Right forelimb (tissue), 1 donor: ENCODE measurements at places on chromosomes 7 and 10.

DNA sequence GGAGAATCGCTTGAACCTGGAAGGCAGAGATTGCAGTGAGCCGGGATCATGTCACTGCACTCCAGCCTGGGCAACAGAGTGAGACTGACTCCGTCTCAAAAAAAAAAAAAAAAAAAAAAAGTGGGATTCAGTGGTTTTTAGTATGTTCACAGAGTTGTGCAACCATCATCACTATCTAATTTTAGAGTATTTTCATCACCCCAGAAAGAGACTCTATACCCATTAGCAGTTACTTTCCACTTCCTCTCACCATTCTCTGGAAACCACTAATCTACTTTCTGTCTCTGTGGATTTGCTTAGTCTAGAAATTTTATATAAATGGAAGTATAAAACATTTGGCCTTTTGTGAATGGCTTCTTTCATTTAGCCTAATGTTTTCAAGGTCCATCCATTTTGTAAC is 113.4 kb downstream of the ST7 start:
- no peak for DNase-seq

DNA sequence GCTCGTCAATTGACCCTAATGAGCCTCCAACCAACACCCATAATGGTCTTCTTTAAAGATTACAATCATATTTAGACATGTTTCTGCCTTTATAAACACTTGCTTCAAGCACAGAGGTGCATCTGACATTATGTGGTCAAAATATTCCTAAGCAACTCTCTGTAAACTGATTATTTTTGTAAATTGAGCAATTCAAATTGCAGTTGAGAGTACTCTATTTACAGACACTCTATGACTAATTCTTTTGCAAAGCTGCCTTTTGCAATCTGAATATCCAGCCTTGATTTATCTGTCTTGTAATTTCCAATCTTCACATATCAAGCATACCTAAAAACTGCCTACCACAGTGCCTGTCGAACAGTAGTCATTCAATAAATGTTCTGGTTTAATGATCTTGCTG is 112.0 kb downstream of the PDE1C start:
- no peak for DNase-seq

DNA sequence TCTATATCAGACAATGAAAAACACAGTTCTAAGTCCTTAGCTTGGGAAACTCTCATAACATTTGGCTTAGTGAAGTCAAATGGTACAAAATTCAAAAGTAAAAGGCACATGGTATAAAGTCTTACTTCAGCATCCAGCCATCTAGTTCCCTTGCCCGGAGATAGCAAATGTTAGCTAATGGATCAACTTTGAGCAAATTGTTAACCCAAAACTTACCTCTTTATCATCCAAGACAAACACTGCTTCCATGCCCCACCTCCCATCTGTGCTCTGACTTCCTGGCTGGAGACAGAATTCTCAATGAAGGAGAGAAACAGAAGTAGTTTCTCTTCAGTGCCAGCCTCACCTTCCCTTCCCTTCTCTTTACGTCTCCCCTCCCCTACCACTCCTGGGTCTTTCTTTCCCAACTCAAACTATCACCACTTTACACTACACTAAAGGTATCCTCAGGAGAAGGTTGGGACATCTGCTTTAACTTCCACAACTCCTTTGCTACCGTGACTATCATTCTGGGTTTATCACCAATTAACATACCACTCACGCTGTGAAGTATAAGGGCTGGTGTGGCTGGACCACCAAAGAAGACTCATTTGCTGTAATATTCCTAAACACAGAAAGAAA is 21.2 kb upstream of the ZNRF2 start:
- DNase-seq: no peak

DNA sequence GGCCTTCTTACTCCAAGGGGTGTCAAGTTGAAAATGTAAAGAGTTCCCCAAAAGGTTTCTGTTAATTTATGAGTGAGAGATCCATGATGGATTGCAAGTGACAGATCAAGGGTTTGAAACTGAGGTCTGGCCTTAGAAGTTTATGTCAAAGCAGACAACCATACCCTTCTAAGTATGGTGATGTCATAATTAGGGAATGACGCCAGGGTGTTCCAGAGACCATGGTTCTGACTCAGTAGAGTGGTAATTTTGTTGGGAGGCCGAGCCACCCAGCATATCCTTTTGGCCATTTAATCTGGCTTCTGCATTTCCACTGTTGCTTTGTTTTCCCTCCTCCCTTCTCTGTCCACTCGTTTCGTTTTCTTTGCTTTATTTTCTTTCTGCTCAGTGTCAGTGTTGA is 2.7 kb downstream of the TRUB1 start:
- DNase-seq: no peak

DNA sequence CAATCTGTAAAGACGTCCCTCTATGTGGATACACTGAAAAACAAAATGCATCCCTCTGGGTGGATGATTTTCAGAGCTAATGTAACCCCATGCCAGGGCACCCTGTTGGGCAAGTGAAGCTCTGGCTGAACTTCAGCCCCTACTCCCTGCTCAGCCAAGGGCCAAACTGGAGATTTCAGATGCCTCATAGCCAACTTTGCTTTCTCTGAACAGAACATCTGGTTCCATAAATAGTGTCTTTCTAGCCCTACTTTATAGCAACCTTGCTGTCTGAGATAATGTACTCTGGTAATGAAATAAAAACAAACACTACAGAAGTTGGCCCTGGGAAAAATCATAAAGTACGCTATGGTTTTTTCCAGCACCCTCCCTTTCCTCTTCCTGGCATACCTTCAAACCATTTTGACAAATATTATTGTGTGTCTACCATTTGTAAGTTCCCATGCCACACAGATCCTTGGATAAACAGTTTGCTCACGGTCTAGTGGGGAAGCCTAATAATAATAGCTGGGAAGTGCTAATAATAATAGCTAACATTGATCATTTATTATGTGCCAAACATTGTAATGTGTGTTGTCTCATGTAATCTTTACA is 3.4 kb downstream of the ENTPD1 start:
- no peak for DNase-seq
